ENCODE measurements at places on chromosomes 1 and 21. TPM values are rescaled to one million over a fixed set of nuclear protein-coding genes. Genes with fewer than 3 reads are reported as not detected.

DNA sequence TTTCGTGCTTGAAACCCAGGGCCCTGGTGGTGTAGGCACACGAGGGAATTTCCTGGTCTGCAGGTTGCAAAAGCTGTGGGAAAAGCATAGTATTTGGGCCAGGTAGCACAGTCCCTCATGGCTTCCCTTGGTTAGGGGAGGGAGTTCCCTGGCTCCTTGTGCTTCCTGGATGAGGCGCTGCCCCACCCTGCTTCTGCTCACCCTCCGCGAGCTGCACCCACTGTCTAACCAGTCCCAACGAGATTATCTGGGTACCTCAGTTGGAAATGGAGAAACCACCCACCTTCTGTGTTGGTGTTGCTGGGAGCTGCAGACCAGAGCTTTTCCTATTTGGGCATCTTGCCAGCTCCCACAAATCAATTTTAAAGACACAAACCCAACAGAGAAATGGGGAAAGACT lies 183.0 kb downstream of the PHTF1 start:
- no peak for DNase-seq

GRCh38 chr1:21069549-21069948 lies 107.1 kb downstream of the EIF4G3 start:
- peak; percentile 27 for DNase-seq

DNA sequence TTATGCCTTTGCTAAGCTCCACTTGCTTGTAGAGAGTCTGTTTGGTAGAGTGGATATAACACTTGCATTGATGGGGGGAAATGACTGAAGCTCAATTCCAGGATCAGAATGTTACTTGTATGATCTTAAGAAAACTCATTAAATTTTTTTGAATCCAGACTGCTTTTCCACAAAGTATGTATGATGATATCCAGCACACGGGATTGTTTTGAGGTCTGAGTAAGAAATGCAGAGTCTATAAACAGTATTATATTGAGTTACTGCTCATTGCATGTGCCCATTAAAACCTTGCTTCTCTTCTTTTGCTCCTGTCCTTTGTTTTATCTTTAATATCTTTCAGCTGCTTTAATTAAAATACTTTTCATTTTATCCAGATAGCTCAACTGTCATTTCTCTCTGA lies 570.4 kb upstream of the ZRANB2 start:
- no peak for DNase-seq

The TP73 gene
- polyA plus RNA-seq: 0.55 TPM

The GBP6 gene
- not detected for polyA plus RNA-seq

- DNase-seq: no peak
Observed at GRCh38 chr1:61445269-61445825, 279.6 kb downstream of the TM2D1 start.

The SFPQ gene
- 1,171 TPM for polyA plus RNA-seq

DNA sequence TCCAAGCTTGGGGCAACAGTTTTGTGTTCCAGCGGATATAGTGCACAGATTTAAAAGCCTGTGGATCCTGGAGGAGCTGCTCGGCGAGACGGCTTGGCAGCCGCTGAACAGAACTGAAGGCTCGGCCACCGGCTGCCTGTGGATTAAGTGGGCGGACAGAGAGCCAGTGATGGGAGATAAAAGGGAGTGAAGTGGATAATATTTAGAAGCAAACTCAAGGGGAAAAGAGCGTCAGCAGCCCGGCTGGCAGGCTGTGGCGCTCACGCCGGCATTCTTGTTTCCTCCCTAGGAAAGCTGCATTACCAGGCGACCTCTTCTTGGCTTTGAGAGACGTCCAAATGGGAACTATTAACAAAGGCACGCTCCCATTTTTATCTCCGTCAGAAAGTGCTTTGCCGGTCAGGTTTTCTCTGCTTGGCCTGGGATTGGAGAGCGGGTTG lies 10.4 kb downstream of the TRABD2B start:
- DNase-seq: no peak

GRCh38 chr1:179785728-179786127 lies 42.6 kb downstream of the FAM163A start:
- DNase-seq: no peak

- no peak for DNase-seq
Observed at GRCh38 chr1:151235235-151235634, 19.3 kb upstream of the PSMD4 start.

- no peak for DNase-seq
Observed at GRCh38 chr1:234413485-234413884, 40.2 kb downstream of the COA6 start.

DNA sequence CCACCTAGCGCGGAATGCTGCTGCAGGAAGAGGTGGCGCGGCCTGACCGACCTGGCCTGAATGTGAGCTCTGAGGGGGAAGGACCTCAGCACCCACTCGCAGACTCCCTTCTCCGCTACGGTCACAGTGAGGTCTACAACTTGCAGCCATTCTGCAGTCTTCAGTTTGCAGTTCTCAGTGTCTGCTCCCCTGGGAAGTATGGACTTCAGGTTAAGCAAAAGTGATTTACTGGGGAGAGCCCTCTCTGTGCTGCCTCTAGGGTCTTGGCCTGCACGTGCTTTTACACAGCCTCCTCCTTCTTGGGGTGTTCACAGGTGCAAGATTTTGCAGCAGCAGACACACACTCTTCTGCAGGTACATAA lies 296.0 kb downstream of the OMA1 start:
- DNase-seq: no peak

- no peak for DNase-seq
Observed at GRCh38 chr1:187655104-187655503, 826.4 kb downstream of the PLA2G4A start.

DNA sequence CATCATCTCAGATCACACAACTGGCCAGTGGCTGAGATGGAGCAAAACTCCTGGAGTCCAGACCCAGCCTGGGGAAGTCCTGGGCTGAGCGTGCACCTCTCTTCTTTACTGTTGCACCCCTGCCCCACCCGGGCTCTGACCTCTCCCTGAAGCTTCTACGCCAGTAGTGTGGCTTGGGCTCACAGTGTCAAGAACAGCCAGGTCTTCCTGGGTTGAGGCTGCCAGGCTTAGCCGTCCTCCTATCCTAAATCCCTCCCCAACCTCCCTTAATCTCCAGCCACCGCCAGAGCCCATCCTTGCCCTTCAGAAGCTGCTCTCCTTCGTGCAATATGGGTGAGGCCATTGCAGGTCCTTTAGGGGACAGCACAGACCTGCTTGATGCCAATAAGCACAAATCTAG lies 399.2 kb upstream of the VAMP3 start:
- DNase-seq: no peak

GRCh38 chr1:44733365-44733764 lies 2.4 kb upstream of the RNU5D-1 start:
- DNase-seq: no peak

DNA sequence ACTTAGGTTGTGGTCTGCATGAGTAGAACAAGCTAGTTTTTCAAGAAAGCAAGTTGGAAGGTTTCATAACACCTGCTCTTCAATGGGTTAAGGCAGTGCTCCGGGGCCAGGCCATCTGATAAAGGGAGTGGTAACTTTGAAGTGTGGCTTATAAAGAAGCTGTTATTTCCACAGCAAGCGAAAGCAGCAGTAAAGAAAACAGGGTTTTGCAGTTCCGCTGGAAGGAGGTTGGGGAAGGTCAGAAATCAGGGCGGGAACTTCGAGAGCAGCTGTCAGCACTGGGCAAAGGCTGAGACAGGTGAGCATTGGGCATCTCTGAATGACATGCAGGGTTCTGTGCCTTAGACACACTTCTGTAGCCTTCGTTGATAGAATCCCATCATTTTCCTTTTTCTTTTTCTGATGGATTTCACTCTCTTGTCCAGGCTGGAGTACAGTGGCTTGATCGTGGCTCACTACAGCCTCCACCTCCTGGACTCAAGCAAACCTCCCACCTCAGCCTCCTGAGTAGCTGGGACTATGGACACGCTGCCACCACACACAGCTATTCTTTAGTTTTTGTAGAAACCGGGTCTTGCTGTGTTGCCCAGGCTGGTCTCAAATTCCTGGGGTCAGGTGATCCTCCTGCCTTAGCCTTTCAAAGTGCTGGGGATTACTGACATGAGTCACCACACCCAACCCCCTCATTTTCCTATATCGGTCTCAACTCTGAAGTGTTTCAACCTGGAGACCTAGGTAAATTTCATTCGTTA lies 20.5 kb downstream of the TMEM51 start:
- no peak for DNase-seq

- no peak for DNase-seq
Observed at GRCh38 chr1:169086603-169087455, 19.7 kb upstream of the ATP1B1 start.

The KAZN gene
- polyA plus RNA-seq: 35.2 TPM

GRCh38 chr1:117146575-117147340 lies 25.2 kb upstream of the TRIM45 start:
- no peak for DNase-seq

- DNase-seq: no peak
Observed at GRCh38 chr1:228652116-228652515, 83.2 kb upstream of the RHOU start.

The RASAL2 gene
- 22.1 TPM for polyA plus RNA-seq

DNA sequence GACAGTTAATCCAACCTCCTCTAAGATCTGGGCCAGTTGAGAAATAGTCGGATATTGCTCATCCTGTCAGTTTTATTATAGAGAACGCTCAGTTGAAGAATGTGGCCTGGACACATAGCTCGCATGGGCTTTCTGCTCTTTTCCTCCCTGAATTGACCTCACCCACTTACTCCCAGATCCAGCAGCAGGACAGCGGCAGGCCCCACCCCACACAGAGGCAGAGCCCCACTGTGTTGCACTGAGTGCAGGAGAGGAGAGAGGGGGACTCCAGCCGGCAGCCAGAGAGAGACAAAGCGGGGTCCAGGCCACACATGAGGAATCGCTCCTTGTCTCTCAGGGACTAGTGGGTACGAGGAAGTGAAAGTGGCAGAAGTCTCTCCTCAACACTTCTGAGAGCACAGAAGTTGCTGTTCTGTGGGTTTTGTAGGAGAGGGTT lies 78.6 kb downstream of the LAMC1 start:
- no peak for DNase-seq

GRCh38 chr1:230768903-230769570 lies 21.8 kb downstream of the CAPN9 start:
- DNase-seq: no peak

- no peak for DNase-seq
Observed at GRCh38 chr1:85360730-85361493, 84.5 kb upstream of the BCL10 start.

DNA sequence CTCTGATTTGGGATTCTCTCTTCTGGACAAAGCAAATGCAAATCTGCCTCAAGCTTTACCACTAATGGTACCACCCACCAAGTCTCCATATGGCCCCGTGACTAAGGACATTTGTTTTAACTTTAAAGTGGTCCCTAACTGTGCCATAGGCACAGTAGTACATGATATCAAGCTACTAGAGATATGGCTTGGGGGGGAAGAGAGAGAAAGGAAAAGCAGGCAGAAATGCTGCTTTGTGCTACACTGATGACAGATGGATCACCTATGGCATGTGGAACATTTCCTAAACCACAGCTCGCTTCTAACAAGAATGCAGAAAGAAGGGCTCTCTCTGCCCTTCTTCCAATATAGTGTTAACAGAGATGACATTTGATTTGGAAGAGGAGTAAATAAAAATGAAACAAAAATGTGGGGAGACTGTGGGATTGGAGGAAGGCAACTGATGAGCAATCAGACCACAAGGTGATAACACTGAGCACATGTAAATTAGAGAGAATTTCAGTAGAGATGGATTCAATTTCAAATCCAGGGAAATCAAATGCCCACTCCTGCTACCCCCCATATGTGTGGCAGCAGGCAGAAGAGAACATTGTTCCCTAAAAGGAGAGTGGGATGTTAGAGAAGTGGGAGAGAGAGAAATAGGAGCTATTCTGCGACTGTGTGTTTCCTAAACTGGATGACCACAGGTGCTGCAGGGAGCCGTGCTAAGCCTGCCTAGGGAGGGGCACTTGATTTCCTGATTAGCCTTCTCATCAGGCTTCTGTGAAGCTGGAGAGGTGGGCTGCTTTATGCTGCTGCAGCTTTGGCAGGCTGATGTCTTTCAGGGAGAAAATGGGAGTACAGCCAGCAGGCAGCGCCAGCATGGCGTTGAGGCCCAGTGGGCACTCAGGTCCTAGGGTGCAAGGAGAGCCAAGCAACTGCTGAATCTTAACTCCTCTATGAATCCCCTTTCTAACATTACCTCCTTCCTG lies 75.3 kb downstream of the ZNF648 start:
- DNase-seq: no peak

GRCh38 chr1:218409946-218410510 lies 64.9 kb downstream of the TGFB2 start:
- DNase-seq: no peak

DNA sequence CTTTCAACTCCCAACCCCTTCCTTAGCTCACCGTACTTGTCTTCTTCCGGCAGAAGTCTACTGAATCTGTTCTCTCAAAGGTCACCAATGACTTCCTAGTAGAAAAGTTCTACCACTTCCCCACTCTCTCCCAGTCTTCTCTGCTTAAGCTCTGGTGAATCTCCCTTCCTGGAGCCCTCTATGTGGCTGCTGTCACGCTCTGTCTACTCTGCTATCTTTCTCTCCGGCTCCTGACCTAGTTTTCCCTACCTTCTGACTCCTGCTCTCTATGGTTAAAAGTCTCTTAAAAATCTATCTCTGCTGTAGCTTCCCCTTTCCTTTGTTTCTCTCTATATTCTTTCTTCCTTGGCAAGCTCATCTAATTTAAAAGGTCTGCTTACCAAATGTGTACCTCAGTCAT lies 350.1 kb upstream of the GREM2 start:
- no peak for DNase-seq
